ENCODE measurements at places on chromosomes 5 and 9.

GRCh38 chr9:117136461-117136860 lies 278.4 kb downstream of the ASTN2 start:
- no peak for DNase-seq

GRCh38 chr9:27586304-27586703 lies 13.0 kb upstream of the C9orf72 start:
- no peak for DNase-seq

DNA sequence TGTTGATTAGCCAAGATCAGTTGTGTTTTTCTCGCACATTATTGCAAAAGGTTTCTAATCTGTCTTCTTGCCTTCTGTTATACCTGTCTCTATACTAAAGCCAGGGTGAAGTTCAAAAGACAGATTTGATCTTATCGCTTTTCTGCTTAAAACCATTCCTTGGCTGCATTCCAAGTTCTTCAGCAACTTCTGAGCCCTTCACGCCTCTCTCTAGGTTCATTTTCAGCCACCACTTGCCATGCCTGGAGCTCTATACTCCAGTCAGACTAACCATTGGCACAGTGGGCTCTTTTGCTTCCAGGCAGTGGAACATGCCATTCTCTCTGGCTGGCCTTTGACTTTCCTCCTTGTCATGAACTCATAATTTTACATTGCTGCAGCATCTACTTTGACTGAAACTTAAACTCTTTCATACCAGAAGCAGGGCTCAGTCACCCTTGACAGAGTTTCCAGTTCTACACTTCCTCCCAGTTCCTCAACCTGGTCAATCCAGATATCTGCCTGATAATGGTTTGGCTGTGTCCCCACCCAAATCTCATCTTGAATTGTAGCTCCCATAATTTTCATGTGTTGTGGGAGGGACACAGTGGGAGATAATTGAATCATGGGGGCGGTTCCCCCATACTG lies 114.4 kb downstream of the SLC12A2 start:
- no peak for DNase-seq

- no peak for DNase-seq
These were observed 46.5 kb downstream of the AUH start for GRCh38 chr9:91315191-91315590.

DNA sequence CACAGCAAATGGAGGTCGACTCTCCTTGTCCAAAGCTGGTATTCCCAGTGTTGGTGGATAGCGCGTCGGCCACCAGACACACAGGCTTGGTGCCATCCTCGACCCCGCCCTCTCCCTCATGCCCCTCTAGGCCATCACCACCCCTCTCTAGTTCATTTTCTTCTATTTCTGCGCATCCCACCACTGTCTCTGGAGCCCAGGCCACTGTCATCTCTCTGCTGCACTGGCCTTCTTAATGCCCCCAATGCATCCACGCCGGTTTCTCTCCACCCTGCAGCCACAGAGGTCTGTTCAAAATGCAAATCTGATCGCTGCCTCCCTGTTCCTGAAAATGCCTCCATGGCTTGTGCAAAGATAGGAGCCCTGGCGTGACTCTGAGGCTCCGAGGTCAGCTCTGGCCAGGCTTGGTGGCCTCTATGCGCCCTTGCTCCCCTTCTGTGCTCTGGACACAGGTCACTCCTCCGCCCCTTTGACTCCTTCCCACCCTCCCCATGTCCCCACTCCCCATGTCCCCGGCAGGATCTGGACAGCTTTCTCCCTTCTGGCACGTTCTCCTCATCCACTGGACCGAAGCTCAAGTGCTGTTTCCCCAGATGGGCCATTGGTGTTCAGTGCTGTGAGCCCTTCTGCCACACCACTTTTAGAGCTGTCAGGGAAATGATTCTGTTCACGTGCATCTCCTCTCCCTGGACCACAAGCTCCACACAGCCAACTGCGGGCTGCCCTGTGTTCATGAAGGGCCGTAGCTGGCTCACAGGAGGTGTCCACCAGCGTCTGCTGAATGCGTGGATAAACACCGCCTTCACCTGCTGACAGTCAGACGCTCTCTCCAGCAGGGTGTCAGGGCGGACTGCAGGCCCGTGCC lies 59.5 kb upstream of the RNF130 start:
- peak; percentile 47 for DNase-seq

DNA sequence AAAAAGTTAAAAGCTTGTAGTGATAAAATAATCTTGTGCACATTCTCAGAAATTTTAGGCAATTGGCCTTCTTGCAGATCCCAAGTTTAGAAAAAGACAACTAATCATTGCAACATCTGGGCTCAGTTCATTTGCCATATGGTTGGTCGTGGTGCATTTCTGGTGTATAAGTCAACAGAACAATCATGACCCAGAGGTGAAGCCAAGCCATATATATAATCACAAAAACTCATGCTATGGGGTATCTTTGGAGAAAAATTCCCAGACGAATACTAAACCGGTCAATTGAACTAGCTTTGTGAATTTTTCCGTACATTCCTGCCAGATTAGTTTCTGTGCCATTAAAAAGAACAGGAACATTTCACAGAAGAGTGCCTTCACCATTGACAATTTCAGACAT lies 50.3 kb downstream of the FYB1 start:
- no peak for DNase-seq

DNA sequence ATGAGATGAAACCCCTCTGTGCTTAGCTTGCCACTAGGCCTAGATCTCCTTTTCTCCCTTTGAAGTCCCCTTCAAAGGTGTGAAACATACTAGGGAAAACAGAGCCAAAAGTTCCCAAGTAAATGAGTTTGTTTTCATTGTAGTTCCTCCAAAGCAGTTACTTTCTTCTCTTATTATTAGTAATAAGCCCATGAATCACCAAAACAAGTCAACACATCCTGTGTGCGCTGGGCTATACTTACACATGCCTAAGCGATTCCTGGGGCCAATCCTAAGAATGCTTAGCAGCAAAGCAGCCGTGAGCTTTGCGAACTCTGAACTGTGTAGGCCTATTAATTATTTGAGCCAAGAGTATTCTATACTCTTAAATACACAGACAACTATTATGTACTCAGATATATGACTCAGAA lies 7.6 kb downstream of the ENC1 start:
- DNase-seq = no peak

DNA sequence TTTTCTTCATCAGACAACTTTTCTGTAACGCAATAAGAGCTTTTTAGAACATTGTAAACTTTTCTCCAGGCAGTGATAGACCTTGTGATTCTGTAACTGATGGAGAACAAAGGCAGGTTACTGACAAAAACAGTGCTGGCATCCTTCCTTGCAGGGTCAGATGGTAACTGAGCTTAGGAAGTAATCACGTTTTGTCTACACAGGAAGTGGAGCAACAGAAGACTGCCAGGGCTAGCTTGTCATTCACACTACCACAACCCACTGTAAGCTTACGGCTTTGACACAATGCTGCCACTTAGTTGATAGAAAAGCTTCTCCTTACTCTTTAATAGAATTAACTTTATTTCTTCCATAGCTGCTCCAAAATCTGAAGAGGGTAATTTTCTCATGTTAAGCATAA lies 46.8 kb downstream of the FBN2 start:
- no peak for DNase-seq

- no peak for DNase-seq
These were observed 551.5 kb upstream of the TLE4 start for GRCh38 chr9:79020276-79020675.

DNA sequence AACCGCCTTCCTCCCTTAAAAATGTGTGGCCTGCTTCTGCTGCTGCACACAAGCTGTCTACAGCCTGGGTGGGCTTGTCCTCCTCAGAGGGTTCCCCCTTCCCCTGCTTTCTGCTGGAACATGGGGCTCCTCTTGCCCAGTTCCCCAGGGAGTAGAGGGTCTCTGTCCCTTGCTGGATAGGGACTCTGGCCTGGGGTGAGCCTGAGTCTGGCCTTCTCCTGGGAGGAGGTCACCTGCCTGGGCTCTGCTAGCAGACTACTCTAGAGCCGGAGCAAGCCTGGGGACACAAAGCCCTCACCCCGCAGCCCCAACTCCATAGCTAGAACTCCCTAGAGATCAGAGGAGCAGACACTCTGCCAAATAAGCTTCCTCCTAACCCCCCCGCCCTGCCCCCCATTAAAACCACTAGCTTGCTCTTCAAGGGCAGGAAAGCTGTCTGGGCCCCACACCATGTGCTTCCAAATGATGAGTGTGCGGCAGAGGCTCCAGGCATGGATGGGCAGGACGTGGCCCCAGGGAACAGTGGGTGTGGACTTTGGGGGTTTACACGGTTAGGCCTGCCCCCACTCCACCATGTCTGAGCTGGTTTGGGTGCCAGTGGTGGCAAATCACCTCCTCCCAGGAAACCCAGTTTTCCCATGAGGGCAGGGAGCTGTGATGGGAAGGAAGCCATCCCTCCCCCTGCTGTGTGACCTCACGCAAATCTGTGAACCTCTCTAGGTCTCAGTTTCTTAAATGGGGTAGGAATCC lies 10.0 kb downstream of the TCF7 start:
- DNase-seq = peak; percentile 74

GRCh38 chr9:131187957-131188356 lies 62.6 kb downstream of the NUP214 start:
- no peak for DNase-seq

All from activated CD8-positive, alpha-beta memory T cell treated with anti-CD3 and anti-CD28 coated beads for 24 hours (primary cell).